HL-60 (cell line): ENCODE measurements at places on chromosomes 11 and 22.

DNA sequence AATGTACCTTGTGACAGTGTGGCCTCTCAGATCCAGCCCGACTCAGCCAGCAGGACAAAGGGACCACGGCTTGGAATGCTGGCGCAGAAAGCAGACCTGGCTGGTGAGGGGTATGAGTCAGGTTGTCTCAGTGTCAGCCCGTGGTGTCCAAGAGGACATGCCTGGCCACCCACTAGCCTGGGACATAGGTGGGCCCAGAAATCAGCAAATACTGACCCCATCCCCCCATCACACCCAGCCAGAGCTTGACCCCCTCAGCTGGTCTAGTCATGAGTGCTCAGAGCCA lies 4.5 kb downstream of the BANF1 start:
- DNase-seq = no peak

GRCh38 chr11:60915248-60915914 lies 1.4 kb downstream of the TMEM109 start:
- DNase-seq = no peak

DNA sequence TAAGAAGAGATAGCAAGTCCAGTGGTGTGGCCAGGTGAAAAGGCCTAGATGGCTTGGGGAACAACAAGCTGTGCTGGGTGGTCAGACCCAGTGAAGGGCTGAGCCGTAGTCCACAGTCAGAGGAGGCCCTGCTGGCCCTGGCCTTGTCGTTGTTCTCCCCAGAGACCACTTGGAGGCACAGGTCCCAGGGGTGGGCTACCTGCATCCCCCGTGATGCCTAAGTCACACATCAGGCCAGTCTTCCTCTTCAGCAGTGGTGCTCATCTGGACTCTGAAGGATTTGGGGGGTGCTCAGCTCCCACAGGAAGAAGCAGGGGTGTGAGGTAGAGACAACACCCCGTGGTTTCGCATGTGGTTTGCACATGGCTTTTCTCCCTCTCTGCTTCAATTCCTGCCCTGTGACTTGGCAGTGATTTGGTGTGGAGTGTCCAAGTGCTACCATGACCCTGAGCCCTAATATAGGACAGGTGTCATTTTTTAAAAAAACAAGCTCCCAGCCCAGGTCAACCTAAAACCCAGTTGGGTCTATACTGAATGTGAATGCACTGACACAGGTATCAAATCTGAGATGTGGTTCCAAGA lies 51.0 kb downstream of the ALX4 start:
- no peak for DNase-seq

DNA sequence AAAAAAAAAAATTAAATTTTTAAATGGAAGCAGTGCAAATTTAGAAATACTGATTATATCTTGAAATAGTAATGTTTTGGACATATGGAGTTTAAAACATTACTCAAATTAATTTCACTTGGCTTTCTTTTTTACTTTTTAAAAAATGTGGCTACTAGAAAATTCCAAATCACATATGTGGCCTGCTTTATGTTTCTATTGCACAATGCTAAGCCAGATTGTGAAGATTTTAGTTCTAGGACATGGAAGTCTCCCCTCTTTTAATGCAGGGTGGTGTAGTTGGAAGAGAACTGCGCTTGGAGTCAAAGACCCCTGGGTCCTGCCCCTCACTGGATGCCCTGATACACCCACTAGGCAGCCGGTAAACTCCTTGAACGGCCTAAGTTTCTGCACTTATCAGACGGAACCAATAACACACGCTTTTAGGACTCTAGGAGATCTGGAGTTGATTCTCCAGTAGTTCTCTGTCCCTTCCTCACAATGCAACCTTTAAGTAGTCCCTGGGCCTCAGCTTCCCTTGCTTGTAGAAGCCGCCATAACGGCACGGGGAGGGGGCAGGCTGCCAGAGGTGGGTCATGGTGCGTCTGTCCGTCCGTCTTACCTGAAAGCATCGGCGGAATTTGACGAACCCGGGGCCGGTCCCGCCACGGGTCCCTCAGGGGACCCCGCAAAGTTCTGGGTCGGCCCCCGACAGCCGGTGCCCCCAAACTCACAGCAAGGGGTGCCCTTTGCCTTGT lies 505 bp downstream of the FAM227A start:
- peak; percentile 3 for DNase-seq

- peak; percentile 66 for DNase-seq
Measured at GRCh38 chr11:45102810-45103621, 43.4 kb upstream of the PRDM11 start.

- DNase-seq = peak; percentile 87
Measured at GRCh38 chr11:72951193-72951592, 137.0 kb downstream of the ATG16L2 start.

DNA sequence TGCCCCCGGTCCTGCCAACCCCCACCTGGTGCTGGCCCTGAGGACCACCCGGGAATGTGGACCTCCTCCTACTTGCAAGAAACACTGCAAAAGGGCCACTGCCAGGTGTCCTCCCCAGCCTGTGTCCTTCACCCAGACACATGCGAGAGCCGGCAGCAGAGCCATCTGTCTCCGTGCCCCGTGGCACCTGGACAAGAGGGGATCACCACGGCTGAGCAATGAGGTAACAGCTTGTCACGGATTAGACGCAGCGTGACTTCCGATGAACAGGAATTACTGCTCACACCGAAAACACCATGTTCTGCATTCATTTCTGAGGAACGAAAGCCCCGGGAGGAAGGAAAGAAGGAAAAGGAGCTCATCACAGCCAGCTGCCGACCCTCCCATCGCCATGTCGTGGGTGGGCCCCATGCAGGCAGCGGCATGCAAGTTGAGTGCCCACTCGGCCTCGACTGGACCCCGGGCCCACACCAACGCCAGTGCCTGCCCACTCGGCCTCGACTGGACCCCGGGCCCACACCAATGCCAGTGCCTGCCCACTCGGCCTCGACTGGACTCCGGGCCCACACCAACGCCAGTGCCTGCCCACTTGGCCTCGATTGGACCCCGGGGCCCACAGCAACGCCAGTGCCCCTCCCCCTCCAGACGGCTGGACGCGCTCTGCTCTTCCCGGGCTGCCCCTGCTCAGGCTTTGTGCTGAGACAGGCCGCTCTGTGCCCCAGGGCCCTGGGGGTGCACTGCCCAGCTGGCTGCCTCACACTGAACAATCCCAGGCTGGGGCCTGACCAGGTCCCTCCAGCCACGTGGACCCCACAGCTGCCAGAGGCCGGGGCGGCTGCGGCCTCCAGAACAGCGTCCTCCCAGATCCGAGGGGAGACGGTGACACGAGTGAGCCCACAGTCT lies 22.0 kb downstream of the CHID1 start:
- DNase-seq = no peak

DNA sequence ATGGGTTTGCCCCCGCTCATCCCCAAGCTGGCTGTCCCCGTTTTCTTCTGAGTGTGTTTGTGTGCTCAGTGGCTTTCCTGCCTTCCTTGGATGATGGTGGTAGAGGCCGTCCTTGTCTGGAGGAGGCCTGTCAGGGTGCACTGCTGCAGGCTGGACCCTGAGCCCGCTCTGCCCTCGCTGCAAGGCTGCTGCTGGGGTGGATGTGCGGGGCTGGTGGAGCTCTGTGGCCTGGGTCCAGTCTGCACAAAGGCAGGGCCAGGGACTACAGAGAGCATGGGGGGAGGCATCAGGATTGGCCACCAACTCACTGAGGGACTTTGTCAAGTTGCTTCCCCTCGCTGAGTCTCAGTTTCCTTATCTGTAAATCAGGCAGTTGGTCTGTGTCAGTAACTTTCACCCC lies 275.0 kb downstream of the KIRREL3 start:
- no peak for DNase-seq

- DNase-seq = no peak
Measured at GRCh38 chr11:60078745-60079144, 9.7 kb upstream of the MS4A2 start.

DNA sequence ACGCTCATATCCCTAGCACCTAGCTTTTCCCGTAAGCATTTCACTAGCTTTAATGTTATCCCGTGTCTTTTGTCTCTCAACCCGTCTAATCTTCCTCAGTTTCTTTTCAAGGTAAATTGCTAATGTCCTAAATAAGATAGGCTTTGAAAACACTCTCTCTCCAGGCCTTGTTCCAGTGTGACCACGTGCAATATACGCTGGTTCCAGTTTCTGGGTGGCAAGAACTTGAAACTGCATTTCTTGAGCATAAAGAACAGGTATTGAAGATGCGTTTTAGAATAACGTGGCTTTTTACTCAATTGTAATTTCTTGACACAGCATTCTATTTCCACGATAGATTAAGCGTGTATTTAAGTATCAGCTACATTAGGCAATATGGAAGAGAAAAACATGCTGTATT lies 1.1 kb downstream of the CDC45 start:
- DNase-seq = no peak

DNA sequence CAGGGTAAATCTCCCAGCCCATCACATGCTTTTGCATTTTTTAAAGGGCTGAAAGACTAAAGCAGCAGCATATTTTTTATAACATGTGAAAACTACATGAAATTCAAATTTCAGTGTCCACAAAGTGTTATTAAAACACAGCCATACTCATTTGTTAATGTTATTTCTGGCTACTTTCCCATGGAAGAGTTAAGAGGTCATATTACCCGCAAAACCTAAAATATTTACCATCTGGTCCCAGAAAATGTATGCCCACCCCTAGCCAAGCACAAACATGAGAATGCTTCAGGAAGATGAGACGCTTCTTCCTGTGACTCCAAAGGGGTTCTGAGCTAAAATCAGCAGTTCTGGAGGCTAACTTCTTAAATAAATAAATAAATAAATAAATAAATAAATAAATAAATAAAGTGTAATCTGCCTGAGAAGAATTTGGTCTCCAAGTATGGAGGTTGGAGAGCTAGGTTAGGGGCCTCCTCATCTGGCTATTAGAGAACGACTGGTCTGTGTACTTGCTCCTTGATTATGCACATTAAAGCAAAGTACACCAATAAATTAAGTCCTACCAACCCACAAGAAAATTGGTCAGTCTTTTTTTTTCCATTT lies 9.7 kb downstream of the IMMP1L start:
- no peak for DNase-seq

DNA sequence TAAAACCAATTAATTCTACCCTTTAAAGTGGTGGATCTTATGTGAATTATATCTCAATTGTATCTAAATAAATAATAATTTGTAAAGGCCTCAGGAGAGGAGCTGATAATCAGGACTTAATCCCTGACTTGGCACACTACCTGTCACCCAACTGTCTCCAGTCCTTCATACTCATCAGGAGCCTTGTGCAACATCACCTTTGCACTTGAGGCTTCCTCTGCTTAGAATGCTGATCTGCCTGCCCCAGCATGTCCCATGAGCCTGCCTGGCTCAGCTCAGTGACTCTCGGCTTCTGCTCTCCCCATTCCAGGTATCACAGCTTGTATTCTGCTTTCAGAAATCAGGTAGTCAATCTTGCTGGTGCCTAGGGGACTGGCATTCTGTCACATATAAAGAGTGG lies 43.9 kb upstream of the PRODH start:
- DNase-seq = no peak

- DNase-seq = no peak
Measured at GRCh38 chr22:22045571-22046335, 63.2 kb upstream of the TOP3B start.

GRCh38 chr11:78350646-78351165 lies 66.9 kb downstream of the GAB2 start:
- peak; percentile 73 for DNase-seq

GRCh38 chr11:4480577-4481239 lies 1.7 kb upstream of the OR52K1 start:
- DNase-seq = peak; percentile 36

GRCh38 chr11:115311949-115312348 lies 192.3 kb downstream of the CADM1 start:
- DNase-seq = no peak
